ENCODE measurements at places on chromosomes 3 and 15.

DNA sequence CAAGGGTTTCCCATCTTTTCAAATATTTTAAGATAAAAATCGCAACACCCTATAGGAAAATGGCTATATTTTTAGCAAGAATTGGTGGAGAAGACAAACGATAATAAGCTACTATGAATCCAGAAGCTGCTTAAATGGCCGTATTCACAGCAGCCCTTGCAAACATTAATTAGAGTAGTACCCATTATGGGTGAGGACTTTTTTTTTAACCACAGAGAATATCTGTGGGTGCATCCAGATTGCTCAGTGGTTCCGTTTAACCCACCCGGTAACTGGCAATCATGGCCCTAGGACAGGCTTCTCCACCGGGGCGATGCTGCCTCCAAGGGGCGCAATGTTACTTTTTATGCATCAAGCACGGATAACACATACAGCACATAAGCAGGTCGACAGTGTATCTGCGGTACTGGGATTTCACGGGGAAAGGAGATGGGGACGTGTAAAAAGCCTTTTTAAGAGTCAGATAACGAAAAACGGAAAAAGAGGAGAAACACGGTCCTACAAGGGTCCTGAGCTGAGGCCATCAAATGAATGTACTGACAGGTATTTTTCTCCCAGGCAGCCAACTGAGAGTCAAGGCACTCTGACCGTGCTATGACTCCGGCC lies 968 bp upstream of the TMEM266 start:
- no peak for DNase-seq

GRCh38 chr3:166478356-166478755 lies 641.1 kb upstream of the BCHE start:
- no peak for DNase-seq

GRCh38 chr3:2838546-2839157 lies 271.5 kb downstream of the IL5RA start:
- DNase-seq: no peak

GRCh38 chr3:165938986-165939540 lies 101.8 kb upstream of the BCHE start:
- DNase-seq: no peak

- peak; percentile 56 for DNase-seq
Observed at GRCh38 chr3:123067689-123068600, 1.1 kb downstream of the PDIA5 start.

GRCh38 chr15:68725736-68726135 lies 95.0 kb downstream of the ANP32A start:
- DNase-seq: no peak

DNA sequence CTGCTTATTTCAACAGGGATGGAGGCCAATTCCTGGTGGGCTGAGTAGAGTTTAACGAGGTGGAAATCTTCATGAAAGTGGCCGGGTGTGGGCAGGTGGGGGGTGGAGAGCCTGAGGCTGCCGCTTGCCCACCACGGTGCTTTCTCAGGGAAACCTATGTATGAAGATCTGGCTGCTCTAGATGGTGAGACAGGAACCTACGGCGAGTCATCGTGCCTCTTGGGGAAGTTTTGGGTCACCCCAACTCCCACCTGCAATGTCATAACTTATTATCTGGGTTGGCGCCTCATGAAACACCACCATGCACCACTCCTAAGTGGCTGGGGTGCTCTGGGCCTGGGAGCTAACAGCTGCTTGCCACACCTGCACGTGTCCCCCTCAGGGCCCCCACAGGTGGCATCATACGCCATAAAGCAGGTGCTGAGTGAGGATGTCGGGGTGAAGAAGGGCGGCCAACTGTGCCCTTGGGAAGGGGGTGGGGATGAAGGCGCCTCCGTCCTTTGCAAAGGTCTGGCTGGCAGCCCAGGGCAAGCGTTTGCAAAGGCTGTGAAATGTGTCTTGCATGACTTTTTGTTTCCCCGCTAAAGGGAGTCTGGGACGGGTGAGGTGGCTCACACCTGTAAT lies 27.9 kb upstream of the SNRPA1 start:
- DNase-seq: no peak

- DNase-seq: no peak
Observed at GRCh38 chr15:87973501-87974215, 282.9 kb downstream of the NTRK3 start.

GRCh38 chr15:57458356-57458781 lies 82.1 kb downstream of the CGNL1 start:
- no peak for DNase-seq

GRCh38 chr15:73395671-73396070 lies 26.9 kb upstream of the HCN4 start:
- DNase-seq: no peak

- DNase-seq: no peak
Observed at GRCh38 chr3:124118397-124118796, 126.5 kb upstream of the ROPN1 start.

DNA sequence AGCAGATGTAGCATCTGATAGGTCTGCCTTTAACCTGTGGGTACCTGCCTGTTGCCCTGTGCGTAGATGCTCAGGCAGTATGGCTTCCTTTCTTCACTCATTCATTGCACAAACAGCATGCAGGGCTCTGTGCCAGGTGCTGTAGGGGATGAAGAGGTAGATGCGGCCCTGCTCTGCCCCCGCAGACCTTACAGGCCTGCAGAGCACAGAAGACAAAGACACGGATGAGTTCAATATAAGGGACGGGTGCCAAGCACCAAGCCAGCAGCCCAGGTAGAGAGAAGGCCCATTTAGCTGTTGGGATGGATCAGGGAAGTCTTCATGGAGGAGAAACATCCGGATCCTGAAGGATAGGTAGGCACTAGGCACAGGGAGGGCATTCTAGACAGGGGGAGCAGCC lies 69.4 kb downstream of the AAGAB start:
- DNase-seq: no peak

DNA sequence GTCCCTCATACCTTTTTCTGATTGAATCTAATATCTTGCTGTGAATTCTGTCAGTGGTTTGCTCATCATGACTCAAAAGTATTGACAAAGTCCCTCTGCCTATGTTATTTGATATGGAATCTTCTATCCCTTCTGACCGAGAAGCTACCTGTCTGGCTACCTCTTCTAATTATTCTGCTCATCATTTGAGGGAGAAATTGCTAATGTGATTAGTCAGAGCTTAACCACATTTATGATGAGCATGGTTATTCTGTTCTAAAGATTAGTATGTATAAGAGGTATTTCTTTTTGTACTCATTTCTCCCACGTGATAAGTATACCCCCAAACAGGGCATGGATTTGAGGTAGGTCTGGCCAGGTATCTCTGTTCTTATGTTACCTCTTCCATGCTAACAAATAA lies 428.4 kb upstream of the KCNMB2 start:
- DNase-seq: no peak

DNA sequence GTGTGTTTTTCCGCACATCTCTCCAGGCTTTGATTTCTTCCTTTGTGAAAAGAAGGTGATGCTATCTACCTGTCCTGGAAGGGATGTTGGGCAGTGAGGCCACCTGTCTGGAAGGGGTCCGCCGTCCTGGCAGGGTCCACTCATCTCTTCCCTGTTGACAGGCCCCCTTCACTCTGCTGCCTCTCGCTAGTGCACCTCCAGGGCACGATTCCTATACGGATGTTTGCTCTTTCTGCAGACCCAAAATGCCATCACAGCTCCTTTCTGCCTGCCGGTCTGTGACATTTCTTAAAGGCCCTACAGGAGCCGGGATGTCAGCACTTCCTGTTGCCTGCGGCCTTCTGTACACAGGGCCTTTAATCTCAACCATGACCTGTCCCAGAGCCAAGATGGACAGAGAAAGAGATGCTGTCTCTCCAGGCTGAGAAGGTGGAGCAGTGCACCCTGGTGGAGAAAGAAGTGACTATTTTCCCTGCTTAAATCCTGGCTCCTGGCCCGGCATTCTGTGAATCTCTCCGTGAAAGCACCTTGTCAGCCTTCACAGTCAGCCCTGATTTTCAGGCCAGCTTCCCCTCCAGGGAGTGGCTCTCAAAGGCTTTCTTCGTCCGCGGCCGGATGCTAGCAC lies 7.4 kb downstream of the FAM3D start:
- DNase-seq: peak; percentile 46

DNA sequence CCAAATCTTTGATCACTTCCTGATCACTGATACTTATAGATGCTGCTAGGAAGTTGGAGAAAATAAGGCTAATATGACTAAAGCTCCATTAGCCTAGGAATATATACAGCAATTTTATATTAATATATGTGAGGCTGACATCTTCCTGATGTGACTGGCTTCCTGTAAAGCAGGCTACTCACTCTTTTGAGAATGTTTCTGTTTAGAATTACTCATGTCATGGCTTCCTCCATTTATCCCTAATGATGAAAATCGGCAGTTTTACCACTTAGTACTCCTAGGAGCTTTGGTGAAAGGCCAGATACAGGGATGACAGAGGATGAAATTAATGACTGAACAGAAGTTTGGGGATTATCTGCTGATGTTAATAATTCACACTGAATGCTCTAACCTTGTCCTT lies 3.9 kb upstream of the MAP1A start:
- DNase-seq: no peak

GRCh38 chr15:33114374-33114717 lies 80.2 kb downstream of the FMN1 start:
- DNase-seq: no peak

- no peak for DNase-seq
Observed at GRCh38 chr3:25423780-25424588, 4.1 kb upstream of the RARB start.

- DNase-seq: no peak
Observed at GRCh38 chr3:190058521-190059241, 62.0 kb downstream of the P3H2 start.

GRCh38 chr3:81433675-81434074 lies 327.8 kb downstream of the GBE1 start:
- DNase-seq: no peak

DNA sequence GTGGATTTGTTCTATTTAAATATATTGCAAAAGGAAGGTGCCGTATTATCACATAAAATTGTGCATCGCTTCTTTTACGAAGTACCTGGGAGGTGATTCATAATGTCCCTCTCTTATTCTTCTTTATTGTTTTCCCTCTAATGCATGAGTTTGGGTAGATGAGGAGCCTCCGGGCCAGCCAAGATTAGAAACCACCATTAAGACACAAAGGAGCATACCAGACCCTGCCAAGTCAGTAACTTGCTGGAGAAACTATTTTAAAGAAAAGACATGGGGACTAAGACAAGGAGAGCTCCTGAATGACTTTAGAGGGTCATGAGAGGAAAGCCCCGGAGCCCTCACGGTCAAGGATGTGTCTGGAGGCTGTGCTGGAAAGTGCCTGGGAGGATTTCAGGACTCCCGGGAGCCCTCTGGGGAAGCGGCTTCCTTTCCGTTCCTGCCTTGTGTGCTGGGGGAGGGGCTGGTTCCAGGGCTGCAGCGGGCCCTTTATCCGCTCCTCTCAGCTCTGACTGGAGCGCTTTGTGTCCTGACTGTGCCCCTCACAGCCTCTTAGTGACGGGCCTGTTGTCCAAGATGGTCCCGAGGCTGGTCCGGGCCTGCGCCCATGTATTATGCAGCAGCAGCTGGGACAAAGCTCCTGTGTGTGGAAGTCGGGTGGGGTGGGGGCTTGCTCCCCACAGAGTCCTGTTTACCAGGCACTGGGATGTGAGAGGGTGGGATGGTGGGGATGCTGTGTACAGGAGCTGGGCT lies 35.7 kb downstream of the CORO2B start:
- no peak for DNase-seq

DNA sequence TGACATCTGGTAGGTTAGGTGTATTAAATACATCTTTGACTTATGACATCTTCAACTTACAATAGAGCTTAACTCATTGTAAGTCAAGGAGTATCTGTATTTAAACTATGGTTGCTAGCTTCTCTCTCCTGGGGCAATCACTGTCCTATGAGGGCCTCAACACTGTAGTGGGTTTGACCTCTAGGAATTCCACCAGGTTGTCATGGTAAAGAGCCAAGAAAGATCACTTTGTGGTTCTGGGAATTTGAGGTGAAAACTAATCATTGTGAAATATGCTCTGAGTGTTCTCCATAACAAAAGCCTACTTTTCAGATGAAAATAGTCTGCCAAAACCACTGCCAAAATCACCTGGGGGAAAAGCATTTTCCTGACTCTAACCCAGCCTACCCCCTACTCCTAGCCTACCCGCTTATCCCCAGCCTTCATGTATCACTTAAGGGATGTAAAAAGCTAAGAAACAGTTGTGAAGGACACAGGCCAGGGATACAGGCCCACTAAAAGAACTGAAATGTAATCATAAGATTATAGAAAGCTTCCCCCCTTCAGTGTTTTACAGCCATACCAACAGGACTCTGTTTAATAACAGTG lies 723.8 kb downstream of the MECOM start:
- no peak for DNase-seq

DNA sequence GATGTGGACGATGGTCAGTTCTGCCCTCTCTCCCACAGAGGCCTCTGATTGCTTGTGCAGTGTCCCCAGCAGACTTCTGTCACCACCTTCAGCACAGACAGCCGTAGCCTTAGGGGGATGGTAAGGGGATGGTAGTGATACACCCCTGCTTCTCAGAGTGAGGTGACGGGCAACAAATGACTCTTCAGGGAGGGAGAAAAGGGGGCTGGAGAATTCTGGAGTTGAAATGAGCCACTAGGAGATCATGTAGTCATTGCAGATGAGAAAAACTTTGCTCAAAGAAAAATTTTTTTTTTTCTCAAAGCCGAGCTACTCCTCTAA lies 29.6 kb upstream of the TIMP4 start:
- DNase-seq: no peak

DNA sequence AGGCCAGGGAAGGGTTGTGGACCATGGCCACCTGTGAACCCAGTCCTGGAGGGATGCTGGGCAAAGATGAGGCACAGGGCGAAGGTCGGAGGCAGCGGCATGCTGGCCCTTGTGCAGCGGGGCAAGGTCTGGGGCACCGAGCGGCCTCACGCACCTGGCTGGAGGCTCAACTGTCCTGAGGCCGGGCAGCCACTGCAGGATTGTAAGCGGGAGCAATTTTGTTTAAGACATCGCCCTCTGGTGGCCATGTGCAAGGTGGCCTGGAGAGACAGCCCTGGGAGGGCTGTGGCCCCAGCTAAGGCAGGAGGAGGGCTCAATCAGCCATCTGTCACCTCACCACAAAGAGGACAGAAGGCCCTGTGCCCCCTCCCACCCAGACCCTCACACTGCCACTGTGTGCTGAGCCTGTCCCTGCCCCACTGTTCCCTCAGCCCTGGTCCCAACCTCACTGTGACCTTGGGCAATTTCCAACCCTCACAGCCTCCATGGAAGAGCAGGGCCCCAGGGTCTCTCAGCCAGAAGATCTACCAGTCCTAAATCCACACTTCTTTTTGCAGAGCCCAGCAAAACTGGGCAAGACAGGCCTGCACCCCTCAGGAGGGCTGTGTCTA lies 46.2 kb downstream of the TPRA1 start:
- DNase-seq: peak; percentile 92

GRCh38 chr3:53282581-53282980 lies 26.8 kb upstream of the TKT start:
- DNase-seq: no peak

GRCh38 chr3:110301781-110302180 lies 769.8 kb upstream of the NECTIN3 start:
- no peak for DNase-seq

DNA sequence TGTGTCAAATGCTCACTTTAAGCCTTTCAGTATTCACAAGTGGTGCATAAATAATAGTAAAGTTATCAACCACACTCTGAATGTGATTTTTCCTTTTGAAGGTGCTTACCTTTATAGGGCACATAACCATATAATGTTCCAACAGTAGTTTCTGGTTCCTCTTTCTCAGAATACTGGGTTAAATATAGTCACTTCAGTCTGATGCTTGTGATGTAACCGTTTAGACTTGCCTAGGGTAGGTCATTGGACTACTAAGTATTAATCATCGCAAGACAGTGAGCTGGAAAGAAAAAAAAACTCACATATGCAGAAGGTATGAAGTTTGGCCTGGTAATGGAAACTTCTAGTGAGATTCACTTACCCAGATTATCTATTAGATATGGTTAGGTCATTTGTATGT lies 1.9 kb downstream of the KBTBD8 start:
- no peak for DNase-seq
